RWPE1 (cell line): ENCODE measurements at places on chromosomes 2 and 18.

GRCh38 chr2:198289811-198290210, 485.4 kb downstream of the PLCL1 start:
- DNase-seq = no peak

GRCh38 chr2:105718846-105719481, 25.7 kb upstream of the NCK2 start:
- no peak for DNase-seq

DNA sequence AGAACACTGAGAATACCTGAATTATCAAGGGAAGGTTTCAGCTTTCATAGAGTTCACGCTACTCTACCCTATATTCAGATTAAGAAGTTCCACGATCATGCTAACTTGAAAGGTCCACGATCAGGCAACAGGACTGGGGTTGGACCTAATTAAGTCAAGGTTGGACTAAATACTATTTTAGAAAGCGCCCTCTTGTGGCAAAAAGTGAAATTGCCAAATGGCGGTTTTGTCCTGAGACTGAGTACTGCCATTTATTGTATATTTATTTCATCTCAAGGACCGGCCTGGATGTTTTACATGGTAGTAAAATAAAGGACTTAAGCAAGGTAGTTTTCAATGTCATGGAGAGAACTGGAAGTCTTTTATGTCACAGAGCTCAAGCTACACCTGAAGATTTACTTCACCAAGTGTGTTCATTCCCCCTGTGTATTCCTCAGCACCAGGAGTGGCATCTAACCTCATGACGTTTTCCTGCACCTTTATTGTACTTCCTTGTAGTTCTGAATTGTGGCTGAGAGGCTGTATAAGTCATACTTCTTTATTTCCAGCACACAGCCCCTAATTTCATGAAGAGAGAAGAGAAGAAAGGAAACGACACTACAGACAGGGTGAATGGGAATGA, 56.8 kb downstream of the SRD5A2 start:
- DNase-seq = peak; percentile 40

GRCh38 chr2:189350540-189351209, 90.6 kb upstream of the WDR75 start:
- no peak for DNase-seq
